ENCODE measurements at places on chromosomes 5 and 9.

DNA sequence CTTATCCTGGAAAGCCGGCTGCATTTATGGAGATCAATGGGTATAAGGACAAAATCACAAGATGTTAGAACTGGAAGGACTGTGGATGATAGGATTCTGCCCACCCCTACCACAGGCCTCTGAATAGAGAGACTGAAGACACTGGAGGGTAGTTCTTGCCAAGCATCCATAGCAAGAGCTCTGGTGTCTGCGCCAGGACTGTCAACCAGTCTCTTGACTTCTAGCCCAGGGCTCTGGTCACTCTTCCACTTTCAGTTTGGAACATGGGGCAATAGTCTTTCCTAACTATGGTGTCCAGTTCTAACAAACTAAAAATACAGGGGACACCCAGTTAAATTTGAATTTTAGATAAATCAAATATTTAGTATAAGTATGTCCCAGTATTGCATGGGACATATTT lies 23.4 kb downstream of the LARP1 start:
- DNase-seq: no peak

DNA sequence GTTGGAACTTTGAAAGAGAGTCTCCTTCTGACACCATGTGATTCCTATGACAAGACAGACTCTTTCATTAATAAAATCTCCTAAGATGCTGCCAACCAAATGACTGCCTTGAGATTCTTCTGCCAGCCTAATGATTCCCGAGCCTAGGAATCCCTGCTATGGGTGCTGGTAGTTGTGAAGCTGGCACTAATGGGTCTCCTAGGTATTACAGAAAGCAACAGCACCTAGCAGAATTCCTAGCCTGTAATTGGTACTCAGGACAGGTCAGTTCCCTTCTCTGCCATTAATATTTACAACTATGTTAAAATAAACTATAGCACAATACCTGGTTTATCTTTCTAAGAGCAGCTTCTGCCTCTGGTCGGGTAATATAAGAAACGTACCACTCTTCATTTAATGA lies 19.3 kb downstream of the C5orf58 start:
- no peak for DNase-seq

- DNase-seq: no peak
These were observed 379 bp upstream of the CLK4 start for GRCh38 chr5:178627259-178627598.

DNA sequence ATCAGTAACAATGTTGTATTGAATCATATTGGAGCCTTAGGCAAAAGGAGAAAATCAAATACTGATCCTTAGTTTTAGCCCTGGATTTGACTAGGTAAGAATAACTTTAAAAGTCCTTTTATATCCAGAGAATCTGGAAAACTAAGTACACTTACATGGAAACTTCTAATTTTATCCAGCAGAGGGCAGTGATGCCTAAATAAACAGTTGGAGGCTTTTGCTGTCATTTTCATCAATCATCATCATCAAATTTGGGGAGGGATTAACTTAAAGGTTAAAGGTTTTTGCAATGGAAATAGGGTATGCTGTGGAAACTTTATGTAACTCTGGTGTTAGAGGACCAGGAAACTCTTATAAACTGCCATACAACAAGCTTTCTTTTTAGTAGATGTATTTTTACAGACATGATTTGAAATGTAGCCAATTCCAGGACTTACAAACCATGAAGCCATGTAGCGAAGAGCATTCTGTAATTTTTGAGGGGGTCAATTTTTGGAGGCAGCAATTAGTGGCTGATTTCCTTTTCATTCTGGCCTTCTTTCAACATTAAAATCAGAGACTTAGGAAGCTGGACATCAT lies 112.7 kb downstream of the OSTF1 start:
- no peak for DNase-seq

GRCh38 chr9:86470326-86470725 lies 116.1 kb upstream of the TUT7 start:
- no peak for DNase-seq

DNA sequence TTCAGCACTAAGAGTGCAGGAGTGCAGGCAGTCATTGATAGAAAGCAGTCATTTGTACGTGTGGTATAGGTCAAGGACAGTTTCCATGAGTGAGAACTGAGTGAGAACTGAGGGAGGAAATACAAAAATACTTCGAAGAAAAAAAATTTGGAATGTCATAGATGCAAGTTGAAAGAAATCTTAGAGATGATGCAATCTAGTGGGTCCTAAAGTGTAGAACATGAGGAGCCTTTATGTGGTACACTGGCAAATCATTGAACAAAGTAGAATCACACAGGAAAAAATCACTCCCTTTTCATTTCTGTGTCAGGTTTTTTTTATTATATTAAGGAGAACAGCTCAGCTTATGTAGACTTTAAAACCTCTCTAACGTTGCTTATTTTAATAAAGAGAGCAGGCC lies 26.4 kb upstream of the SLC1A1 start:
- no peak for DNase-seq

GRCh38 chr5:21834863-21835262 lies 1018.3 kb downstream of the CDH12 start:
- no peak for DNase-seq

- DNase-seq: no peak
These were observed 30.6 kb upstream of the ADAMTS6 start for GRCh38 chr5:65512170-65512937.

DNA sequence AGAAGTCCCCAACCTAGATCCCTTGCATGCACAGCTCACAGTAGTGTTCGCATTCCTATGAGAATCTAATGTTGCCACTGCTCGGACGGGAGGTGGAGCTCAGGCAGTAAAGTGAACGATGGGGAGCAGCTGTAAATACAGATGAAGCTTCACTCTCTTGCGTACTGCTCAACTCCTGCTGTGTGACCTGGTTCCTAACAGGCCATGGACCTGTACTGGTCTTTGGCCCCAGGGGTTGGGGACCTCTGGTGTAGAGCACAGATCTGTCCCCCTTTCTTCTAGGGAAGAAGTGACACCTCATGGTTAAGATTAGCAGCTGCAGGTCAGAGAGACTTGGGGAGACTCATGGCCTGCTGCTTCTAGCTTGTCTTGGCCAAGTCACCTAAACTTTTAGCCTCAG lies 7.1 kb downstream of the ARHGEF28 start:
- DNase-seq: no peak

DNA sequence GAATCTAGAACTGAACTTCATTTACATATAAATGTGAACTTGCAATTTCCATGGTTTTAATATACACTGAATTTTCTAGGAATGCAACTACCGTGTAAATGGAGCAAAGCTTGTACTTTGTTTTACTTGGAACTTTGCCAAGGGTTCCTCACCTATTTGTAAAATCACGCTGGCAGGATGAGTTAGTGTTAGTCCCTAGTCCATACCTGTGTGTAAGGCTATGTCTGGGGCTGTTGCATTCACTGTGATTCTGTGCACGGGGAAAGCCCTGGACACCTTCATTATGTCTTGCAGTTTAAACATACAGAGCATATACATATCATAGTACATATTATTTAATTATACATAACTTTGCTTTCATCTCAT lies 119.9 kb downstream of the PAX5 start:
- no peak for DNase-seq

DNA sequence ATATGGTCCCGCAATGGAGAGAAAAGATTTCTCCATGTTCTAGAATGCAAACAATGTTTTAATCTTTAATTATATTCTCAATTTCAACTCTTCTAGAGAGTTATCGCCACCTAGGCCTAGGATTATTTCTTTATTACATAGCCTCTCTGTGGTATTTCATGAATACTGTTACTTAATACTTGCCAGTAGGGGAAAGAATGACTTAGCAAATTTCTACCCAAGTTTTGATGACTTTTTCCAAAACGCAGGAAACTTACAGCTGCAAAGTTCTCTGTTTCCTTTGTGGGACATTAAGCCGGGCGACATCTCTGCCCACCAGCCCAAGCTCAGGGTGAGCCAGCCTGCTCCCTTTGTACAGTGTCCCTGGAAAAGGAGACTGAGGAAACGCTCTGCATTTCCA lies 73.8 kb downstream of the MED27 start:
- no peak for DNase-seq

DNA sequence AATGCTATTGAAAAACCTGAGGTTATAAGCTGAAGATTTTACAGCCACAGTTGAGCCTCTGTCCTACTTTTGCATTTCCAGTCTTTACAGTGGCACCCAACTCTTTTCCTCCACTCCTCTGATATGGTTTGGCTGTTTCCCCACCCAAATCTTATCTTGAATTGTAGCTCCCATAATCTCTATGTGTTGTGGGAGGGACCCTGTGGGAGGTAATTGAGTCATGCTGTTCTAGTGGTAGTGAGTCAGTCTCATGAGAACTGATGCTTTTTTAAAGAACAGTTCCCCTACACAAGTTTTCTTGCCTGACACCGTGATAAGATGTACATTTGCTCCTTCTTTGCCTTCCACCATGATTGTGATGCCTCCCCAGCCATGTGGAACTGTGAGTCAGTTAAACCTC lies 646.1 kb upstream of the SEMA6A start:
- no peak for DNase-seq

DNA sequence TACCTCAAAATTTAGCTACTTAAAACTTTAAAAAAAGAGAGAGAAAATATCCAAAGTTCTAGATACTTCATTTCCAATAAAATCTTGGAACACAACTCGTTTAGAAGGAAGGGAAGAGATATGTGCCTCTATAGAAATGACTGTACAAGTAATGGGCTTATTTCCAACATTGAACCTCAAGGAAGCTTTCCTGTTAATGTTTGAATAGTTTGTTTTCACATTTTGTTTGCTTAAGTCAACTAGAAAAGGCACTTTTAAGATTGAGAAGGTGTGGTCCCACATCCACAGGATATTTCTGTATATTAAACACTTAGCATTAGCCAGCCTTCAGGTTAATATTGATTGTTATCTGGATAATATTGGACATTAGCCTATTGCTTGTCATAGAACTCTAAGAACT lies 384.7 kb downstream of the PTPRD start:
- DNase-seq: no peak

- no peak for DNase-seq
These were observed 68.8 kb downstream of the ANKRD55 start for GRCh38 chr5:56164376-56164775.

DNA sequence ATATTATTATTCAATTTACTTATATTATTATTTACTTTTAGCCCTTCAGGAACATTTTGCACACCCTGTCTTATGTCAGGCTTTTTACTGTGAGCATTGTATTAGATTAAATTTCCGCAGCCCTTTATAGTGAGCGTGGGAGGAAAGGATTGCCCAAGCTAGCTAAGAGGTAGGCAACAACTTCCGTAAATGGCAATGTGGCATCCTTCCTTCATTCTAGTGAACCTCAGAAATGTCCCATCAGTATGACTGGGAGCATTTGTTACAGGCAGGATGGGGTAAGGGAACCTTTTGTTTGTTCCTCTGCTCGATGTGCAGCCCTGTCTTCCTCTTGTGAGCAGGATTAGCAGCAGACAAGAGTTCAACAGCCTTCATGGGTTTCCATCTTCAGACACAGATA lies 6.2 kb upstream of the CD180 start:
- no peak for DNase-seq

DNA sequence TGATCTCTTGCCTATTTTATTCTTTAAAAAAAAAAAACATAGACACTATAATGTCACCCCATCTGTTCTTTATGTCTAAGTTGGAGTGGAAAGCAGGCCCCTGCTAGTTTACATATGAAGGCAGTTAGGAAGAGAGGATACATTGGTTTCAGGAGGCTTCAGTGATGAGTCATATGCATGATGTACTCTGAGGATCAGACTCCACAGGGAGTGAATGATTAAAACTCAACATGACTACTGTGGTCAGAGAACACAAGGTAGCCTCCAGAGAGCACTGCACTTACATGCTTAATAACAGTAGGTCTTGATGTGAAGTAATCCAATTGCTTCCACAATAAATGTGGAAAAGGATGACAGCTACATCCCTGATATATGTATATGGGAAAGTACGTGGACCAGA lies 22.7 kb upstream of the FSTL4 start:
- DNase-seq: no peak

GRCh38 chr5:136037001-136037705 lies 8.4 kb downstream of the TGFBI start:
- DNase-seq: no peak

DNA sequence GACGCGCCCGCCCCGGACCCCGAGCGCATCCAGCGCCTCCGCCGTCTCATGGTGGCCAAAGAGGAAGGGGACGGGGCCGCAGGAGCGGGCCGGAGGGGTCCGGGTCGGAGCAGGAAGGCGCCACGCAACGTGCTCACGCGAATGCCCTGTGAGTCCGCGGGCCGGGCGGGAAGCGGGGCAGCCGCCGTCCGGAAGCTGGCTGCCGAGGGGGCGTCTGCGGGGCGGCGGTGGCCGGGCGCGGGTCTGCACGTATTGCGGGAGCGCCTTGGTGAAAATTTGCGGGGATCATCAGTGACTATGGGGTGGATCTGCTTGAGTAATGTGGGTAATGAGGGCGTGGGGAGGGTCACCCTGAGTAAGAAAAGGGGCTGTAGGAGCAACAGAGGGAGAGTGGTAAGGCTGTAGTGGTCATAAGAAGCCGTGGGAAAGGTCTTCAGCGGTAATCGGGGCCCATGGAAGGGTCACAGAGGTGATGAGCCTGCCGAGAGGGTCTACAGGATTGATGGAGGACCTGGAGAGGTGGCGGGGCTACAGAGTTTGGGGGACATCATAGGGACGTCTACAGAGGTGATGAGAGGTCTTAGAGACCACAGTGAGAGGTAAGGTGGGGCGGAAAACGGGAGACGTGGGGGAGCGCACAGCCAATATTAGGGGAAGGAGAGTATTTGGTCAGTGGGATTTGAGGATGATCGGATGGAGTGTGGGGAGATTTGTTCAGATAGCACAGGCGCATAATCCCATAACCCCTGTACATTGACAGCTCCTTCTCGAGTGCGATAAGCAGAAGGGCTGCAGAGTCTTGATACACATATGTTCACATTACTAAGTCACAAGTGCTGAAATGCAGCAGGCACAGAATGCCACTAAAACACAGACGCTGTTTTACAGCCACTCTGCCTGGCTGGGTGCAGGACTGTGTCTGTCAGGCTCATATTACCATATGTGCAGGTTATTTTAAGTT lies 819 bp downstream of the LSM11 start:
- DNase-seq: no peak

GRCh38 chr5:120405923-120406322 lies 58.2 kb upstream of the PRR16 start:
- DNase-seq: no peak

GRCh38 chr5:170758481-170758880 lies 25.0 kb upstream of the GABRP start:
- no peak for DNase-seq

- DNase-seq: no peak
These were observed 82.4 kb downstream of the HMCN2 start for GRCh38 chr9:130347931-130348330.

- no peak for DNase-seq
These were observed 59.7 kb downstream of the STRBP start for GRCh38 chr9:123208626-123209174.

GRCh38 chr9:21016701-21017491 lies 14.5 kb downstream of the HACD4 start:
- DNase-seq: no peak

DNA sequence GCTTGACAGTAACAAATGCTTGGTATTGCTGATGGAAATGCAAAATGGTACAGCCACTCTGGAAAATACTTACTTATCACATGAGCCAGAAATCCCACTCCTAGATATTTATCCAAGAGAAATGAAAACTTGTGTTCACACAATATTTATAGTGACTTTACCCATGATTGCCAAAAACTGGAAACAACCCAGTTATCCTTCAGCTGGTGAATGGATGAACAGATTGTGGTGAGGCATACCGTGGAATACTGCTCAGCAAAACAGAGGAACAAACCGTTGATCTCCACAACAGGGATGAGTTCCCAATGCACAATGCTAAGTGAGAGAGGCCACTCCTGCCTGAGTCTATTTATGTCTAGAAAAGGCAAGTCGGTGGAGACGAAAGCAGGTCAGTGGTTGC lies 40.5 kb upstream of the LRRC14B start:
- no peak for DNase-seq
